Left cardiac atrium (tissue), 4 donors: ENCODE measurements at places on chromosomes 13 and 19.

DNA sequence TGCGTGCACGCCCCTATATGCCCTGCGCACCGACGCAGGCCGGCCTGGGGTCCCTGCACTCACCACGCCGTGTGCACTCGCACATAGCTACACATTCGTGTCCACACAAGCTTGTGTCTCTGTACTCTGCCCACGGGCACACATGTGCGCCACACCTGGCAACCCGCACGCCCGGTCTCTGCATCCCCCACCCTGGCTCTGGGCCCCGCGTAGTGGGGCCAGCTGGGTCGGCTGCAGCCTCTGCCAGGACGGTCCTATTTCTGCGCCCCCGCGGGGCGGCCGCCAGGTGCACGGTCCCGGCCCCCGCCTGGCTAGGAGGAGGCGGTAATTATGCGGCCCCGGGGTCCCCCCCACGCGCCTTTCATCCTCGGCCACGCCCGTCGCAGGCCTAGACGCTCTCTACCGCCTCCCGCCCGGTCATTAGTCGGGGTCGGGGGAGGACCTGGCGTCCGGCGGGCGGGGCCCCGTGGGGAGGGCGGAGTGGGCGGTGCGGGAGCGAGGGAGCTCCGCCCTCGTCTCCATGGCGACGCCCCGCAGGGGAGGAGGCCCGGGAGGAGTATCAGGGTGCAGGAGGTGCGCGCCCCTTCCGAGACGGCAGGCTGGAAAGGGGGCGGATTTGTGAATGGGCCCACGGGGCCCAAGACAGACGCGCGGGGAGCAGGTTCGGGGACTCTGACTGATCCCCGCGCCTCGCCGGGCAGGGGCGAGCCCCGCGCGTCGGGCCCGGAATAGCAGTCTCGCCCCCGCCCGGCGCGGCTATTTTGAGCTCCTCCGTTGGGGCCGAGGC is 2.8 kb upstream of the CIRBP start:
- peak; percentile 92 for DNase-seq

DNA sequence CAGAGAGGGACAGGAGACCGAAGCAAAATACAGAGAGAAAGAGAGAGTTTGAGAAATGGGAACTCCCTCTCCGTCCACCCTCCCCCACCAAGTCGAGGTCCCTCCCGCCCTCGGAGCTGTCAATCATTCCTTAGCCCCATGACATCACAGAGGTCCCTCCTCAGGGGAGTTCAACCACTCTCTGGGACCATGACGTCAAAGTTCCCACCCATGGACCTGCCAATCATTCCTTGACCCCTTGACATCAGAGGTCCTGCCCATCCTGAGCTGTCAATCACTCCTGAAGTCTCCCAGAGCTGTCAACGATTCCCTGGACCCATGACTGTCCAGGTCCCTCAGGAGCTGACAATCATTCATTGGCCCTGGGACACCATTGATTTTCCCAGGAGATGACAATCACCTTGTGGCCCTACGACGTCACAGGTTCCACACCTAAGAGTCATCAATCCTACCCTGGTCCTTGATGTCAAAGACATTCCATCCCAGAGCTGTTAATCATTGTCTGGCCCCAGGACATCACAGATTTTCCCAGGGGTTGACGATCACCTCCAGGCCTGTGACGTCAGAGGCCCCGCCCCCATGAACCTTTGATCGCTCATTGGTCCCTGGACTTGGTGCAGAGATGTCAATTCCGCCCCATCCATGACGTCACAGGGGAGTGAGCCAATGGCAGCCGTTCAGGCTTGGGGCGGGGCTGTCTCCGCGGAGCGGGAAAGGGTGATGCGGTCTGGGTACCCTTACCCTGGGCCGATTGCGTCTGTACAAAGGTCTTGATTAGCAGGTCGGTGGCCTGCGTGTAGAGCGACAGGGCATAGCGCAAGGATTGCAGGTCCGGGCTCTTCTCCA is 61.7 kb downstream of the COLGALT1 start:
- DNase-seq = no peak

DNA sequence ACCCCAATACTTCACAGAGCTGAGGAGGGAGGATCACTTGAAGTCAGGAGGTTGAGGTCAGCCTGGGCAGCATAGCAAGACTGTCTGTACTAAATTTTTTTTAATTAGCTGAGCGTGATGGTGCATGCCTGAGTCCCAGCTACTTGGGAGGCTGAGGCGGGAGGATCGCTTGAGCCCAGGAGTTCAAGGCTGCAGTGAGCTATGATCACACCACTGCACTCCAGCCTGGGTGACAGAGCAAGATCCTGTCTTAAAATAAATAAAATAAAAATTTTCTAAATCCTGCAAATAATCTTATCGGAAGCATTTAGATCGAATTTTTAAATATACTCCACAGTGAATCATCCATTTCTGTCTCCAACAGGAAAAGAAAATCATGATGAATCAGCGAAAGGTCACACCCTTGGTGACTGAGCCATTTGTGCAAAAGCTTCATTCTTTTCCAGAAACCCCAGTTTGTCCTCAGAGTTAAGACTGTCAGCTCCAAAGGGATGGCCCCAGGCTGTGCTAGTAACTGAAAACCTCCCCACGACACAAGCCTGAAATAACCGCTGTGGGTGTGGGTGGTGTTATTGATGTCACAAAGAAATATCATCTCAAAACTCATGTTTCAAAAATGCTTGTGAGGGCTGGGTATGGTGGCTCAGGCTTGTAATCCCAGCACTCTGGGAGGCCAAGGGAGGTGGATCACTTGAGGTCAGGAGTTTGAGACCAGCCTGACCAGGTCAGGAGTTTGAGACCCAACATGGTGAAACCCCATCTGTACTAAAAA is 167.6 kb downstream of the PTPRS start:
- no peak for DNase-seq

DNA sequence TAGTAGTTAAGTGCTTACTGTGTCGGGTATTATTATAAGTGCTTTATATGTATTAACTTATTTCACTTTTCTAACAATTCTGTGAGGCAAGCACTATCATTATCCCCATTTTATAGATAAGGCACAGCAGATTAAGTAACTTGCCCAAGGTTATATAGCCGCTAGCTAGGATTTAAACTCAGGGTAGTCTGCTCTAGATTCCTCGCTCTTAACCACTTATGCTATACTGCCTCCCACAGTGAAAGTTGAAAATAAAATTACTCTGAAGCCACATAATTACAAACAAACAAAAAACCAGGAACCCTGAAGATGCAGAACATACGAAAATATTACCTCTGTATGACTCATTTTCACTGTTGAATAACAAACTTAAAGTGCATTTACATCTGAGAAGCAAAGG is 3.9 kb downstream of the TEX30 start:
- no peak for DNase-seq

GRCh38 chr13:51643882-51644281 is 59.6 kb downstream of the WDFY2 start:
- no peak for DNase-seq

GRCh38 chr19:11737964-11738745 is 591 bp downstream of the ZNF823 start:
- peak; percentile 45 for DNase-seq

- peak; percentile 84 for DNase-seq
Measured at GRCh38 chr13:48233046-48233888, at the start of gene ITM2B. Gene ITM2B (plus strand): TSS chr13:48233206. CDS start chr13:48233361, 155 bp downstream.

GRCh38 chr19:13103581-13104359 is 1.1 kb upstream of the LYL1 start:
- no peak for DNase-seq
